ENCODE measurements at places on chromosomes 11 and 22. TPM values are rescaled to one million over a fixed set of nuclear protein-coding genes. Genes with fewer than 3 reads are reported as not detected.

SCN4B gene
- total RNA-seq: not detected

ASCC2 gene
- 29.3 TPM for total RNA-seq

B3GAT1 gene
- total RNA-seq: 2.8 TPM

OMP gene
- total RNA-seq: not detected

PATE4 gene
- total RNA-seq: not detected

E2F8 gene
- total RNA-seq: 3.0 TPM

KLHL35 gene
- 3.3 TPM for total RNA-seq

OSBPL5 gene
- total RNA-seq: 20.1 TPM

ROBO4 gene
- 9.1 TPM for total RNA-seq

CARNS1 gene
- total RNA-seq: 0.26 TPM

BIRC3 gene
- total RNA-seq: 1.9 TPM

THRSP gene
- total RNA-seq: not detected

CASP5 gene
- total RNA-seq: not detected

DGAT2 gene
- 7.3 TPM for total RNA-seq

OPCML gene
- total RNA-seq: not detected

DNAL4 gene
- 12.5 TPM for total RNA-seq

POTEH gene
- 24.9 TPM for total RNA-seq

CECR2 gene
- 1.0 TPM for total RNA-seq

TTC36 gene
- 2.7 TPM for total RNA-seq

NCF4 gene
- total RNA-seq: not detected

OR8G1 gene
- total RNA-seq: 0.64 TPM

ANGPTL5 gene
- not detected for total RNA-seq

MMP27 gene
- total RNA-seq: not detected

FAT3 gene
- 4.3 TPM for total RNA-seq

CREB3L1 gene
- total RNA-seq: 1.1 TPM

ART5 gene
- not detected for total RNA-seq

All from A375 (cell line).